ENCODE measurements at places on chromosomes 2 and 18.

DNA sequence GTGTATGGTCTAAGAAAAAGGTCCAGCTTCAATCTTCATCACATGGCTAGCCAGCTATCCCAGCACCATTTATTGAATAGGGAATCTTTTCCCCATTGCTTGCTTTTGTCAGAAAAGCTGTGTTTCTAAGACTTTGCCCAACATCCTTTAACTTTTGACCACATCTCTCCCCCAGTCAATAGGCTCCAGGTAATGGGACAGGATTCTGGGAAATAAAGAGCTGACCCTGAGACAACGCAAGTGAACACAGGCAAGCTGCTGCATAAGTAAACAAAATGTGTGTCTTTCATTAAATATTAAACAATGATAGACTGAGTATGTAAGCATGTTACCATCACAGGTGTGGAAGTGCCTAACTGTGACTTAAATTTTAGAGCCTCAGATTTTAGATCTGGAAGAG lies 23.0 kb downstream of the FAM110C start:
- DNase-seq, result no peak

DNA sequence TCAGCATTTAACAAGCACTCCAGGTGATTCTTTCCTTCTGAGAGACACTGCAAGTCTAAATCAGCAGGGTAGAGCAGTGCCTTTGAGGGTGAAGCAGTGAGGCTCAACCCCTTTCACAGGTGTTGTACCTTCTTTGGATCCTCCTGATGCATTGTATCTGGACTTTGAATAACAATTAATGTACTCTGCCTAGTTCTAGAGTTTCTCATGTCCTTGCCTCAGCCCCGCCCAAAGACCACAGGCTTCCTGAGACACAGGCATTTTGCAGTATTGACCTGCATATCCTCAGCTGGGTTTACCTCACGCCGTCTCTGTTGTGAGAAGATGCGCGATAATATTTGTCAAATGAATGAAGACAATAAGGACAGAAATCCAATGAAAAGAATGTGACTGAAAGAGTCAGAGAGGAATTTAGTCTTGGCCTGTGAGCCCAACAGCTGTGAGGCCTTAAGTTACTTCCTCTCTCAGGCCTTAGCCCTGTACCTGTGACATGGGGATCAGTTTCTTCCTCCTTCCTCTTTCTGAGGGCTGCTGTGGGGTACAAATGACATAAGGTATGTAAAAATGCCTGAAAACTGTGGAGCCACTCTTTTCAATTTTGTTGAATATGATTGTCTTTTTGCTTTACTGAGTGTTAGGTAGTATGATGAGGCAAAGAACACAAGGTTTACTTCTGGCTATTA lies 43.7 kb downstream of the WIPF1 start:
- DNase-seq, result no peak

- no peak for DNase-seq
These were observed 19.8 kb downstream of the TSHZ1 start for GRCh38 chr18:75230163-75231052.

GRCh38 chr2:226310146-226310545 lies 489.5 kb downstream of the IRS1 start:
- DNase-seq, result no peak

GRCh38 chr2:161044095-161044865 lies 115.9 kb upstream of the TANK start:
- DNase-seq, result no peak

- DNase-seq, result no peak
These were observed 394.2 kb upstream of the TNP1 start for GRCh38 chr2:217254111-217254510.

GRCh38 chr2:223841436-223842190 lies 4.2 kb upstream of the AP1S3 start:
- DNase-seq, result no peak

GRCh38 chr2:60553495-60554073 lies at the start of gene BCL11A:
Gene BCL11A (minus strand): TSS chr2:60553654. CDS start chr2:60553270, 384 bp downstream.
- DNase-seq, result peak; percentile 74

GRCh38 chr18:50162486-50163304 lies 32.3 kb downstream of the MYO5B start:
- no peak for DNase-seq

GRCh38 chr2:218229239-218229638 lies 12.2 kb downstream of the ARPC2 start:
- DNase-seq, result no peak

DNA sequence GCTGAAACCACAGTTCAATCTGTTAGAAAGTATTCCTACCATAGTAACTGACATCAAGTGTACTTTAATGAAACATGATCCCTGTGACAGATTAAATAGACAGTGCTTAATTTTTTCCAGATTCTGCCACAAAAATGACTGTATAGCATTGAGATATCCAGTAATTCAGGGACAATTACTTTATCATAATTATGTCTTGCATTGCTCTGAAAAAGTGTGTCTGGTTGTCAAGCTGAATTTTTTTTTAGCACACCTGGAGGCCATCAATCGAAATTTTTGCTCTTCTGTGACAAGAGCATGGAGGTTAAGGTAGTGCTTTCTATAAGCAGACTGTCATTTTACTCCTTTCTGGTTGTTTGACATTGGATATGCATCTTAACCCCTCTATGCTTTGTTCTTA lies 1083.8 kb upstream of the NRXN1 start:
- DNase-seq, result no peak

DNA sequence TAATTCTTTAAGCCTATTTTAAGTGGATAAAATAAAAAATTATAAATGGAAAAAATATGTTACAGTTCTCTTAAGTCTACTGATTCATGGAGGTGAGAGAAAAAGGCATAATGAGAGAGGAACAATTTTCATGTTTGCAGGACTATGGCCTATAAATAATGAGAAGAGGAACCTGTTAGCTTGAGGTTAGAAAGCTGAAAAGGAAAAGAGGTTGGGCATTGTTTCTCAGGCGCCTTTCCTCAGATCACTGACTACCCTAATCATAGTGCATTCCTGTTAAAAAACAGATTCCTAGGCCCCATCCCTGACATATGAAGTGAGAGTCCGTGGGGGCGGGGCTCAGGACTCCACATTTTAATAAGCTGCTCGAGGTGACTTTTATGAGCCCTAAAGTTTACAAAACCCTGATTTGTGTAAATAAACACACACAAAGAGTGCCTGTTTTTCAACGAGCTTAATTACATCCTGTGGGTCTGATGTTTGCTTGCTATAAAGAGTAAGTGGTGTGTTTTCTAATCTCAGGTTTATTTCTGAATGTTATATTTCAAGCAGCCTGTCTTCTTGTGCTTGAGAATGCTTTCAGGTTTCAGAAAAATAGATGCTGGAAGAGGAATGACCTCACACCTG lies 335.5 kb downstream of the CLIP4 start:
- DNase-seq, result no peak

DNA sequence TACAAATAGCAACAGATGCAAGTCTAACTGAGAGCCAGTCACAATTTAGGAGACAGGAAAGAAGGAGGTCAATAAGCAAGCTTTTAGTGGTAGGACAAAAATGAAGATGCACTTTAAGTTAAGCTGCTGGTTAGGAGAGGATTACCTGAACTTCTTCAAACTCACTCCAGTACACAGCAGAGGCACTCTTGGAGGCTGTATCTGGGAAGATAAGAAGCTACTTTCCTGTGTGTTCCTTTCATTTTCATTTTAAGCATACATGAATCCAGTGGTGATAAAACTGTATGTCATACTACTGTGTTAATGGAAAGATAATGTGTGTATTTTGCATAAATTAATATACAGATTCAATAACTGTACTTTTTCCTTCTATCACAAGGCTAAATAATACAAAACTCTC lies 49.6 kb downstream of the HYCC2 start:
- DNase-seq, result no peak

- DNase-seq, result no peak
These were observed at the start of gene NAT8 for GRCh38 chr2:73642338-73643018. Gene NAT8 (minus strand): TSS chr2:73642422. CDS start chr2:73641628, 794 bp downstream.

- no peak for DNase-seq
These were observed 217.7 kb downstream of the EIPR1 start for GRCh38 chr2:3159782-3160545.

- DNase-seq, result no peak
These were observed 43.9 kb downstream of the ITGA6 start for GRCh38 chr2:172470958-172471922.

DNA sequence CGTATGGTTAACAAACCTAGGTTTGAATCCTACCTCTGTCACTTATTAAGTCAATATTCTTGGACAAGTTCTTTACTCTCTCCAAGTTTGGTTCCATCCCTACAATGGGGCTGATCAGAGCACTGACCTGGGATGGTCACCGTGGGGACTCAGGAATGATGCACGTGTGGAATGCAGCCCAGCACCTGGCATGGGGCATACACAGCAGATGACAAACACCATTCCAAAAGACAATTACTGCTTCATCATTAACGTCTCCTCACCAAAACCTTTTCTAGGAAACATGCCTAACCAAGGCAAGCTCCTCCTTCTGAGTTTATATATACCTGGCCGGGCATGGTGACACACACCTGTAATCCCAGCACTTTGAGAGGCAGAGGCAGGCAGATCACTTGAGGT lies 532.9 kb upstream of the ID2 start:
- DNase-seq, result no peak

DNA sequence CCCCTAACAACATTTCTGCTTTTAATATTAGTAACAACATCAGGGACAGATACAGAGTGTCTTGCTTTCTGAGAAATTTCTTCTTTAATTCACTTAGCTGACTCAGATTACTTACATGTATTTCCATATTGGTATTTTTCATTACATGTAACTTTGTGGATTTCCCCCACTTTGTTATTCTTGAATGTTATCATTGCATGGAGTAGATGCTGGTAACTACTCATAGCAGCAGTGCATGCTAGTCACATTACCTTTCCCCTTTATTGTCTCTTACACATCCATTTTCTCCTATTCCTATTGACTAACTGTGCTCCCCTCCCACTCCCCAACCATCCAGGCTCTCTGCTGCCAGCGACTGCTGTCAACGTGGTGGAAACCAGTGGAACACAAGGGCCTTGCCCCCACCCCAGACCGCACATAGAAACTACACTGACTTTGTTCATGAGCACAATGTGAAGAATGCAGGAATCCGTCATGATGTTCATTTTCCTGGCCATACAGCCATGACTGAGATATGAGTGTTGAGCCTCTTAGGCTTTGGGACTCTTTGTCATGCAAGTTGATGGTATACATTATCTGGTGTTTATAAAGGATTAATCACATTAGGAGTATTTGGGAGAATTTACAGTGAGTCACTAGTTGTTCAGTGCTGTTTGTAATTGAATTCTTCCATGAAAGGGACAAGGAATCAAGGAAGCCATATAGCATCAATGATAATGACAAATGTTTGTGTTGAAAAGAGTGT lies 91.0 kb downstream of the EPB41L5 start:
- no peak for DNase-seq

DNA sequence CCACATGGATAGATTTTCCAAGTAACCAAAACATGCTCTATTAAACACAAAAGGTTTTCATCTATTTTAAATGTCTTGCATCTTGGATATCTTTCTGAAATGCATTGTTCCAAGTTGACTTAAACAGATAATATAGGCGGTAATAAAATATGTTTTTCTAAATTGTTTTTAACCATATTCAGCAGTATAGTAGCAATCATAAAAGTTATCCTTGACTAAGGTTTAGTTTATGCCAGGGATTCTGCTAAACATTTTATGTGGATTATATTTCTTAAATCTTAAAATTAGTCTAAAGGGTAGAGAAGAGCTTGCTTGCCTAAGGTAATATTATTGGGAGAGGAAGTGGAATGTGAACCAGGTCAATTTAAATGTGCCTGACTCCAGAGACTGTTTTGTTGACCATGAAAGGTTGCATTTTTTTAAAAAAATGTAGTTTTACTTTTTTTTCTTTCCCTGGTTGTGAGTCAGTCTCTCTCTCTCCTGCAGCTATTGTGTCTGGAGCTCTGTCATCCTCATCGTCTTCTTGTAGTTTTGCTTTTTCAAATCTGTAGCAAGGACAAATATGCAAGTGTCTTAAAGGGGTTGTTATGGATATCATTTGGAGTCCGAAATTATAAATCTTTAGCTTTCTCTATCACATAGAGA lies 309.1 kb upstream of the COL3A1 start:
- no peak for DNase-seq

- no peak for DNase-seq
These were observed 4.9 kb downstream of the LTBP1 start for GRCh38 chr2:32951672-32952071.

- DNase-seq, result no peak
These were observed 65.6 kb upstream of the REV1 start for GRCh38 chr2:99555404-99555803.

- no peak for DNase-seq
These were observed 68.0 kb downstream of the FECH start for GRCh38 chr18:57518533-57518932.

DNA sequence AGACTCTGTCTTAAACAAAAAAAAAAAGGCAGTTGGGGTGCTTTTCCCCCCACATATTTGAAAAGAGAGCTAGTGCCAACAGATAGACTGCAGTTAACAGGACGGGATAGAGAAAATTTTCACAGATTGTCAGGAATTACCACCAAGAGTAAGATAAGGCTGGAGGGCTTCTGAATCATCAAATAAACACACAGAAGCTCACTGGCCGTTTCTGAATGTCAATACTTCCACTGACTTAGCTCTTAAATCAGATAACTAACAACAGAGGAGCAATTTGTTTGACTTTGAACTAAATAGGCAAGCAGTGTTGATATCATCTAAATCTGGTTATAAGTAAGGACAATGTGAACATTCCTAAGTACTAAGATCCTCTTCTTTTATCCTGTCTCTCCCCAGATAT lies 34.7 kb downstream of the PIEZO2 start:
- DNase-seq, result no peak

GRCh38 chr2:151943461-151943860 lies 115.2 kb upstream of the ARL5A start:
- no peak for DNase-seq

- DNase-seq, result no peak
These were observed 338.3 kb upstream of the NT5C1B start for GRCh38 chr2:18927525-18928232.

DNA sequence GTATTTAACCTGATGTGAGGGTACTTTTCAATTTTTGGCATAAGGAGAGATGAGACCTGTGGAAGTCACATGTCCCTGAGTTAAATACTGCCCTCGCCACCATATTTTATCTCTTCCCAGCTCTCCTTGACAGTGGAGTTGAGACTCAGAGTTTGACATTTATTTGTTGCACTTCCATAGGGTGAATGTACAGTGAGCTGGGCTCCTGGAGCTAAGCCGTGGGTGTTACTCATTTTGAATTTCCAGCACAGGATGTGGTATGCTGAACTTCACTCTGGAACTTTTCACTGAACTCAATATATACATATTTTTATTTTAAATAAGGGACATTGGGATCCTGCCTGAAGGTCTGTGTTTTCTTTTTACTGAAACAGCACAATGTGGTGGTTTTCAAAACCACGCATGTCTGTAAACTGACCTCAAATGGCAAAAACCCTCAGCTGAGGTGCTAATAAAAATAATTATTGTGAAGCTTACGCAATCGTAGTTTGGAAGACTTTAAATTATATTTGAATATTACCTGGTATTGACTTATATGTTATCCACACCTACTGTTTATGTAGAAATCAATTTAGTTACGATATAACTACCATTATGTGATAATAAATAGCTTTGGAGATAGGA lies 12.1 kb downstream of the RNF144A start:
- no peak for DNase-seq
